OCI-M1 (cell line): ENCODE measurements at places on chromosomes 4 and X.

GRCh38 chrX:7444967-7445366 lies 297.0 kb upstream of the PUDP start:
- DNase-seq = no peak

- DNase-seq = no peak
Measured at GRCh38 chr4:17103231-17103630, 204.8 kb upstream of the LDB2 start.

- DNase-seq = no peak
Measured at GRCh38 chr4:67765401-67765800, 11.2 kb upstream of the GNRHR start.

DNA sequence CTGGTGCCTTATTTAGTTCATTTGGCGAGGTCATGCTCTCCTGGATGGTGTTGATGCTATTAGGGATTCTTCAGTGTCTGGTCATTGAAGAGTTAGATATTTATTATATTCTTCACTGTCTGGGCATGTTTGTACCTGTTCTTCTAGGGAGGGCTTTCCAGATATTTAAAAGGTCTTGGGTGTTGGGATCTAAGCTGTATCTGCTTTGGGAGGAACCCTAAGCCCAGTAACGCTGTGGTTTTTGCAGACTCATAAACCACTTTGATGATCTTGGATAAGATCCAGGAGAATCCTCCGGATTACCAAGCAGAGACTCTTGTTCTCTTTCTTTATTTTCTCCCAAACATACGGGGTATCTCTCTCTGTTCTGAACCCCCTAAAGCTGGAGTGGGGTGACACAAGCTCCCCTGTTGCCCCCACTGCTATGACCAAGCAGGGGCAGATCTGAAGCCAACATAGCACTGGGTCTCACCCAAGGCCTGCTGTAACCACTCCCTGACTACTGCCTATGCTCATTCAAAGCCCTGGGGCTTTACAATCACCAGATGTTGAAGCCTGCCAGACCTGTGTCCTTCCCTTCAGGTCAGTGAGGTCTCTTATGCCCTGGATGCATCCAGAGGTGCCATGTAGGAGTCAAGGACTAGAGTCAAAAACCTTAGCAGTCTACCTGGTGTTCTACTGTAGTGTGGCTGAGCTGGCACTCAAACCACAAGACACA lies 187.6 kb downstream of the GUCY2F start:
- no peak for DNase-seq

- no peak for DNase-seq
Measured at GRCh38 chrX:65195621-65196020, 219.4 kb upstream of the ZC4H2 start.

DNA sequence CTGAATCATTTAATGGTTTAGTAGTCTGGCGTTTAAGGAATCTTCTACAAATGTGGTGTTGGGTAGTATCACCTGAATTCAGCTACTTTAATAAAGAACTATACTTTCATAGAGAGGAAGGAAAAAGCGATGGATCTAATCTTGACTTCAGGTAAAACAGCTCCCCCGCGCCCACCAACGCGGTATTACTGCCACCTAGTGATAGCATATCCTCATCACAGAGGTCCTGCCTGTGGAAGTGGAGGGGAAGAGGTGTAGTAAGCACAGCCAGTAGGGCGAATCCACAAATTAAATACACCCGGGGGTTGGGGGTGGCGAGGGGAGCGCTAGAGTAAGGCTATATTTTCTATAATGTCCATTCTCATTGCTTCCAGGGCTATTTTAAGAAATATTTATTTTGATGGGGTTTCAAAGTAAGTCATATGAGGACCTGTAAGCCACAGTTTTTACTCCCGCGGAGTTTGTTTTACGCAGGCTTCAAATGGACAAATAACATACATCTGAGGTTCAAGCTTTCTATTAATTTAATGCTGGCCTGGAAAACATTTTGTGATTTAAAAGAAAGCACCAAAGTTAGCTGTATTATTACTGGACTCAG lies 8.3 kb upstream of the DAPP1 start:
- DNase-seq = peak; percentile 79

GRCh38 chr4:98341309-98341708 lies 80.1 kb downstream of the RAP1GDS1 start:
- DNase-seq = no peak

DNA sequence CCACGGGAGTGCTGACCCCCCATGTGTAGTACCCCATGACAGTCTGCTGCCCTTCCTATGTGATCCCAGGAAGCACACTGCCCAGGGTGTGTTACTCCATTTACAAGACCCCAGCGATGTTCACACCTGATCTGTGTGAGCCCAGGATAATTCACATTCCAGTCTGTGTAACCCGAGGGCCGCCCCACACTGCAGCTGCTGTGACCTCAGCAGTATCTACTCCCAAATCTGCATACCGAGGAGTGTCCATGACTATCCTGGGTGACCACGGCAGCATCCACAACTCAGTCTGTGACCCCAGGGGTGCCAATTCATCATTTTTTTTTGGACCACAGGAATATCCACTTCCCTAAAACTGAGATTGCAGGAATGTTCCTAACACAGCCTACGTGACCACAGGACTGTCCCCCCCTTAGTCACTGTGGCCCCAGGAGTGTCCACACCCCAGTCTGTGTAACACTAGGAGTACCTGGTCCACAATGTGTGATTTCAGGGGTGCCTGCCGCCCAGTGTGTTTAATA lies 7.8 kb upstream of the GLOD5 start:
- DNase-seq = no peak

DNA sequence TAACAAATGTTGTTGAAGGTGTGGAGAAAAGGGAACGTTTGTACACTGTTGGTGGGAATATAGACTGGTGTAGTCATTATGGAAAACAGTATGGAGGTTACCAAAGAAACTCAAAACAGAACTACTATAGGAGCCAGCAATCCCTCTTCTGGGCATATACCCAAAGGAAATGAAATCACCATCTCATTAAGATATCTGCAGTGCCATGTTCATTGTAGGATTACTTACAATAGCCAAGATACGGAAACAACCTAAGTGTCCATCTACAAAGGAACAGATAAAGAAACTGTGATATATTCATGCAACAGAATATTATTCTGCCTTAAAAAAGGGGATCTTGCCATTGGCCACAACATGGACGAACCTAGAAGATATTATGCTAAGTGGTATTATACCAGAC lies 22.2 kb downstream of the APBB2 start:
- no peak for DNase-seq

DNA sequence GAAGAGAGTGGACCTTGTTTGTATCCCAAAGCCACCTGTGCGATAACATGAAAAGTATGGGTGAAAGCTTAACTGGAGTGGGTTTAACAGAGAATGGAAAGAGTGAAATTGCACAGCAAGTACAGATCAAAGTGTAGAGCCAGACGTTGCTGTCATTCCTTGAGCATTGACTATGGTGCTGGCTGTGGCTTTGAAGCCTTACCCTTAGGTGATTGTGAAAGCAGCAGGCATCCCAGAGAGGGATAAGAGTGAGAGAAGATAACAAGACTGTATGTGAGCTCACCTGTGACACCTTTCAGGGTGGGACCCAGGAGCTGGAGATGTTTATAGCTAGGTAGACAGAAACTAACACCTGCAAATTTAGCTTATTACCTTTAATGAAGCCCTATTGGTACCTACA lies 77.6 kb downstream of the CFAP299 start:
- no peak for DNase-seq

DNA sequence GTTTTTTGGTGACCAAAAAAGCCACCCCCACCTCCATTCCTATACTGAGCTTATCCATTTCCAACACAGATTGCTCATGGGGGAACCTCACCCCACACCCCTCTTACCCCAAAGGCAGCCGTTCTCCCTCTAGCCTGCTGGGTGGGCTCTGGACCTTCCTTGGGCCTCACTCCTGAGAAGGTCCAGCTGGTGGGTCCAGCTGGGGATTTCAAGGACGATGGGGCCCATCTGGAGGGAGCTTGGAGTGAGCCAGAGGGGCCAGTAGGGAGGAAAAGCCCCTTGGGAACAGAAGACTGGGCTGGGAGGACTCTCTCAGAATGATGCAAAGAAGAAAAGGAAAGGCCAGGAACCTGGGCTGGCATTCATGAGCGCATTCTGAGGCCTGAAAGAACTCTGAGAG lies 42.0 kb upstream of the PJA1 start:
- DNase-seq = no peak

DNA sequence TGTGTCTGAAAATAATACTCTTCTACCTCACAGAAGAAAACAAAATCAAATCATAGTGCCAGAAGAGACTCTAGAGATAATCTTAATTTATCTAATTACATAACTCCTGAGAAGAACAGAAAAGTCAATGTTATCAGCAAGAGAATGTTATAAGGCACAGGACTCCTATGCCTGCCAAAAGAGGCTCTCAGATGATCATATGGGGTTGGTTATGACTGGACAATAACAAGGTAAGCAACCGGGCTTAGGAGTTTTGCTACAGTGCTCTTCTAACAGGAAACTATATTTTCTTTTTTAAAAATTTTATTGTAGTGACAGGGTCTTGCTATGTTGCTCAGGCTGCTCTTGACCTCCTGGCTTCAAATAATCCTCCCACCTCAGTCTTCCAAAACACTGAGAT lies 3.5 kb upstream of the C4orf17 start:
- DNase-seq = no peak

- no peak for DNase-seq
Measured at GRCh38 chr4:69849969-69850368, 10.0 kb downstream of the SULT1E1 start.

DNA sequence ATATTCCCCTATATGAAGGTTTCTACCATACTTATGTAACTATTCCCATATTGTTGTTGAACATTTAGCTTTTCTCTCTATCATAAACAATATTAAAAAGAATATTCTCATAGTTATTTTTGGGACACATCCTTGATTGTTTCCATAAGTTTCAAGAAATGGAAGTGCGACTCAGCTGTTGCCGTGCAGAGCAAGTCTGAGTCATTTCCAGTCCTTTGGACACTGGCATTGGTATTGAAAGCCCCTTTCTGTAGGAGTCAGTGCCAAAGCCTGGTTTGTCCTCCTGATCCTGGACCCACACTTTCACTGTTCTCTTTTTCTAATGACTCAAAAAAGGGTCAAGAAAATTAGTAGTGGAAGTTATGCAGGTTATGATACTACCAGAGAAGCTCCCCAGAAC lies 108.3 kb upstream of the DIAPH2 start:
- no peak for DNase-seq

- DNase-seq = peak; percentile 42
Measured at GRCh38 chrX:154548028-154548316, 552 bp downstream of the IKBKG start.

DNA sequence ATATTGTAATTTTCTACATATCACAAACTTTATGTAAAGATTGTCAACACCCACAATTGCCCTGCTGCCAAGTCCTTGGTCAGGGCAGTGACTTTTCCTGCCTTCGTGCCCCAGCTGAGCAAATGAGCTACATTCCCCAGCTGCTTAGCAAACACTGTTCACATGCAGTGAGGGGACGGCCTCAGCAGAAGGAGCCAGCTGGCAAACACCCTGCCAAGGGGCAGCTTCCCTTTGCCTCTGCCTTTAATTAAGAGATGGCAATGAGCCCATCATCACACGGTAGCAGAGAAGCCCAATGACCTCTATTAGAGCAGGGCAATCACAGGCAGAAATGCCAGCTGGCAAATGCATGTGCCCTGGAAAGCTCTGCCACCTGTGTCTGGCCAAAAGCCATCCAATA lies 253.4 kb downstream of the EPHA5 start:
- DNase-seq = no peak

DNA sequence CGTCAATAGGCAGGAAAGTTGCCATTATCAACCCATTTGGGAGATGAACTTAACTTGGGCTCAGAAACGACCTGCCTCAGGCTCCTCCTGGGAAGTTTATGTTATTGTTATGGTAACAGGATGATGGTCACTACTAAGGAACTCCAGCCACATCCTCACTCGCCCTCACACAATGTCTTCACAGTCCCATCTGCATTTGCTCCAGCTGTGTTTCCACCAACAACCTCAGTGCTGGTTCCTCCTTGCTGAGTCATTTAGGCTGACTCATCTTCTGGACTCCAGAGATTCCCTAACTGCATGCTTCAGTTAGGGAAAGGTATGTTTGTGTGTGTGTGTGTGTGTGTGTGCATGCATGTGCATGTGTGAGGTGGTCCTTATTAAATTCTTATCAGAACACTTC lies 293.4 kb upstream of the BOD1L1 start:
- DNase-seq = peak; percentile 39

DNA sequence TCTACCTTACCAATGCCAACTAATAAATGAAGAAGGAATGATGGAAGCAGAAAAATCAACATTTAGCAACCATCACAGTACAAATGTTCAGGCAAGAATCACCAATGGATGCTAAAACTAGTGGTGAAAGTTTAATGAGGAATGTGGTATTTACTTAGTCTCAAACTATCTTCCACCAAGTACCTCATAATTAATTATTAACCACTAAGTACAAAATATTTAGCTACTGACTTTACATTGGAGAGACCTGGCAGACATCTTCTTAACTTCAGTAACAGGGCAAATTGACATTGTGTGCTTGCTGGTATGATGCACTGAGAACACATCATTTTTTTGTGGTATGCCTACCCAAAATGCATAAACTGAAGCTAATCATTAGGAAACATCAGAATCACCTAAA lies 82.4 kb downstream of the DLG3 start:
- DNase-seq = no peak

DNA sequence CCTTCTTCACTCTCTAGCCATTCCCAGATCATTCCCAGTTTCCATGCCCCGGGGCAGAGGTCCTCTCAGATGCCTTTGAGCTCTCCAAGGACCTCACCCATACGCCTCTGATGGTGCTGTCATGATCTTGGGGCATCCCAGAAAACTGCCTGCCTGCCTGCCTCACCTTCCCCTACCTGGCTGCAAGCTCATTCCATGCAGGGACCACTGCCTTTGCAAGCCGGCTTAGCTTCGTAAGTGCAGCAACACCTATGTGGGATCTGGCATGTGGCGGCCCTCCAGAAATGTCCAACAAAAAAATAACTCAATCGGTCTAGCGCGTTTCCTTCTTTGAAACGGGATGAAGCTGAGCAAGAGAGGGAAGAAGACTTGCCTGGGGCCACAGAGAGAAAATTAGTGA lies 53.0 kb downstream of the C4orf50 start:
- DNase-seq = no peak

DNA sequence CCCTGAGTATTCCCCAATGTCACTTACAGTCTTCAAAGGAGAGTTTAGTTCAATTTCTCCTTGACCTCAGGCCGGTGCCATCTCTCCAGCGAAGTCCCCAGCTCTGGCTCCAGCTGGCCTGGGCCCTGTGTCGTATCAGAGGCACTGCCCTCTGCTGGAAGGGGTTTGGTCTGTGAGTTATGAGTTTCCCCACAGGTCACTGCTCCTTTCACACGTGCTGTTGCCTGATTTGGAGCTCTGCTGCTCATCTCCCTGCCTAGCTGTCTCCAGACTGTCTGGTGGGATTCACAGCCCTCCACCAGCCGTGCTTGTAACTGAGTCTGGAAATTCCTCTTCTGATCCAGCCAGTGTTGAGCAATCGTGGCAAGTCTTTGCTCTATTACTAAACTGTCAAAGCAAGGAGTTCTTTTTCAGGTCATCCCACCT lies at the start of gene RAP2C:
TSS of gene RAP2C (minus strand) at position 105 of the 426 bp plus-strand sequence. CDS start 2,179 bp downstream, outside the sequence.
- peak; percentile 87 for DNase-seq

GRCh38 chrX:38304010-38304409 lies 23.3 kb downstream of the RPGR start:
- DNase-seq = peak; percentile 1

- DNase-seq = peak; percentile 50
Measured at GRCh38 chrX:136251041-136251991, at the start of gene MAP7D3. Gene MAP7D3 (minus strand): TSS chrX:136251400. CDS start chrX:136251358, 42 bp downstream.

- no peak for DNase-seq
Measured at GRCh38 chr4:138977524-138977923, 38.1 kb upstream of the NOCT start.
